ENCODE measurements at places on chromosomes 2 and 18. TPM values are rescaled to one million over a fixed set of nuclear protein-coding genes. Genes with fewer than 3 reads are reported as not detected.
A peak's percentile ranks its signal among the peaks of the same experiment; 100 is the strongest.

GRCh38 chr18:80034852-80035406 lies 695 bp downstream of the RBFA start:
- DNase-seq = no peak

GRCh38 chr18:44759925-44760342 lies 79.2 kb downstream of the SETBP1 start:
- DNase-seq = peak; percentile 10

DNA sequence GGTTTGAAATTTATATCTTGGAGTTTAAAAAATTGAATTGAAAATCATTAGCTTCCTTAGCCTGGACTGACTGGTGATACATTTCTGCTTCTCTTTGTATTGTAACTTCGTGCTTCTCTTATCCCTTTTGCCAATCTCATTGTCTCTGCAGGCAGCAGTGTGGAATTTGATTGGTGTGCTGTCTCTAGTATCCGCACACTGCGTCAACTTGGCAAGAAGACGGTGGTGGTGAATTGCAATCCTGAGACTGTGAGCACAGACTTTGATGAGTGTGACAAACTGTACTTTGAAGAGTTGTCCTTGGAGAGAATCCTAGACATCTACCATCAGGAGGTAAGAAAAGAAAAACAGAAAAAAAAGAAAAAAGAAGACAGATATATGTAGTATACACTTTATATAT lies 85.9 kb downstream of the CPS1 start:
- DNase-seq = no peak

DNA sequence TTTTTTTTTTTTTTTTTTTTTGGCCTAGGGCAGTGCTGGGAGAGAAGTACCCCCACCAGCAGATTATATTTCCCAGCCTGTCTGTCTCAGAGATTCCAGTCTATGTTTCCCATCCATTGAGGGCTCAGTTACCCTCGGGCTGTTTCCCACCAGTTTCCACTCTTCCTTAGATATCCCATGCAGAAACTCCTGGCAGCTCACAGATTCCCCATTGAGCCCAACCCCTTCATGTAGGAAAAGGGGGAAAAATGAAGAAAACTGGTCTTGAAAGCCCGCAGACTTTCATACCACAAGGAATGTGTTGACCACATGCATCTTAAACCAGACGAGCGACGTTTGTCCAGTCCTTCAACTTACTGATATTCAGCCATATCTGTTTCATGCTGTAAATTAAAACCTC lies 15.2 kb downstream of the ASXL3 start:
- DNase-seq = no peak

GRCh38 chr2:166230724-166231070 lies 102.9 kb upstream of the SCN1A start:
- DNase-seq = no peak

DNA sequence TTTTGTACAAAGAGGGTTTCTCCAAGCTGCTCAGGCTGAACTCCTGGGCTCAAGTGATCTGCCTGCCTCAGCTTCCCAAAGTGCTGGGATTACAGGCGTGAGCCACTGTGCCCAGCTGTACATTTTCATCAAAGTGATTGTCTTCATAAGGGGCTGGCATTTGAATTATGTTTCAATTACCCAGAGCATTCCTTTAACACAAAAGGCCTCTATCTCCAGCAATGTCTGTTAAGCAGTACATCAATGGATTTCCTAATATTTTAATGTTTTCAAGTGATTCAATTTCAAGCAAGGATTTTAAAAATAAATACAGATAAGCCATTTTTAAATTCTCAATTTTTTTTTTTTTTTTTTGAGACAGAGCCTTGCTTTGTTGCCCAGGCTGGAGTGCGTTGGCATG lies 50.9 kb upstream of the AP1S3 start:
- no peak for DNase-seq

DNA sequence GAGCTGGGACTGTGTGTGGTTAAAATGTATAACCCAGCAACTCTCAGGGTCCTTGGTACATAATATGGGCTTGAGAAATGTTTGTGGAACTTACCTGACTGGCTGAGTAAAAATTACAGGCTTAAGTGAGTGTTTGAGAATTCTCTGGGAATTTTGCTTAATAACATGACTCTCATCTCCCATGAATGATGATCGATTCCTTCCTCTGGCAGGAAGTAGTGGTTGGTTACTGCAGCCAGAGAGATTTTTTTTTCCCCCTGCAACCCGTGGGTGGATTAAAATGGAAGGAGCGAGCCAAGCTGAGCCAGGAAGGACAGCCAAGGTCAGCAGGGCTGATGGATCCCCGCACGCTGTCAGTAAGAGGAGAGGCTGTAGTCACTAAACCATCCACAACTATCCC lies 40.6 kb upstream of the RFX8 start:
- DNase-seq = no peak

GRCh38 chr2:3519255-3520205 lies at the start of gene ADI1:
ADI1 (minus strand) TSS chr2:3519531; CDS start chr2:3519487, 44 bp downstream.
- DNase-seq = peak; percentile 86

- DNase-seq = peak; percentile 63
These were observed 2.3 kb downstream of the EGR4 start for GRCh38 chr2:73291093-73291460.

DNA sequence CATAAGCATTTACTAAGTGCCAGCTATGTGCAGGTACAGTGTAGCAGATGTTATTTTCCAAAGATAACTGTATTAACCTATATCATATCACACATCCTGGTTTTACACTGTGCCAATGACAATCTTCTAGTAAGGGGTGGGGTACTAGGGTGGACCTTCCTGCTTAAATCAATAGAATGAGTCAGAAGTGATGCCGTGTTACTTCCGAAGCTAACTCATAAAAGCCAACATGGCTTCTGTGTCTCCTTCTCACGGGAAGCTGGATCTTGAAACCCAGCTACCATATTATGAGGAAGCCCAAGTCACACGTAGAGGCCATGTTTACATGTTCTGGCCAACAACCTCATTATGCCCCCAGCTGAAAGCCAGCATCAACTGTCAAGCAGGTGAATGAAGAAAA lies 59.1 kb downstream of the MRPL33 start:
- DNase-seq = no peak

DNA sequence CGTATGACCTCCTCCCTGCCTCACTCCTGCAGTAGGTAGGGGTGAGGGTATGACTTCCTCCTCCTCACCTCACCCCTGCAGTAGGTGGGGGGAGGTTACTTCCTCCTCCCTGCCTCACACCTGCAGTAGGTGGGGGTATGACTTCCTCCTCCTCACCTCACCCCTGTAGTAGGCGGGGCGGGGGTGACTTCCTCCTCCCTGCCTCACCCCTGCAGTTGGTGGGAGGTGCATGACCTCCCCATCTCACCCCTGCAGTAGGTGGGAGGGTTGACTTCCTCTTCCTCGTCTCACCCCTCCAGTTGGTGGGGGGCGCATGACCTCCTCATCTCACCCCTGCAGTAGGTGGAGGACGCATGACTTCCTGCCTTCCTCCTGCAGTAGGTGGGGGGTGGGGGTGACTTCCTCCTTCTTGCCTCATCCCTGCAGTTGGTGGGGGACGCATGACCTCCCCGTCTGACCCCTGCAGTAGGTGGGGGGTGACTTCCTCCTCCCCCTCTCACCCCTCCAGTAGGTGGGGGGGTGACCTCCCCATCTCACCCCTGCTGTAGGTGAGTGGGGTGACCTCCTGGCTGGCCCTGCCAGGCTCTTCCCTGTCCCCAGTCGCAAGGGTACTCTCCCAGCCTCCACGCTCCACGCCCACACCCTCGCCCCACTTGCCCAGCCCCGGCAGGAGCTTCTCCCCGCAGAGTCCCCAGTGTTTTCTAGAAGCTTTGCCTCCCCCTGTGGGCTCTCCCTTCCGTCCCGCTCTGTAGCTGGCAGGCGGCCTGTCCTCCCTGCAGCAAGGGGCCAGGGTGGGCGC lies 39.3 kb downstream of the TSHZ1 start:
- DNase-seq = no peak

GRCh38 chr18:51077217-51077616 lies 47.2 kb downstream of the SMAD4 start:
- DNase-seq = no peak

- DNase-seq = no peak
These were observed 1794.5 kb upstream of the CELF4 start for GRCh38 chr18:39360072-39360471.

DNA sequence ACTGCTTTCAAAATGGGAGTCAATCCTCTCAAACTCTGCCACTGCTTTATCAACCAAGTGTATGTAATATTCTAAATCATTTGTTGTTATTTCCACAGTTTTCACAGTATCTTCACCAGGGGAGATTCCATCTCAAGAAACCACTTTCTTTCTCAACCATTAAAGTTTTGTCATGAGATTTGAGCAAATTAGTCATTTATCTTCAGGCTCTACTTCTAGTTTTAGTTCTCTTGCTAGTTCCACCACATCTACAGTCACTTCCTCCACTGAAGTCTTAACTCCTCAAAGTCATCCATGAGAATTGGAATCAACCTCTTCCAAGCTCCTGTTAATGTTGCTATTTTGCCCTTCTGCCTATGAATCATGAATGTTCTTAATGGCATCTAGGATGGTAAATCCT lies 545.8 kb downstream of the ARHGAP15 start:
- no peak for DNase-seq

- DNase-seq = no peak
These were observed 7.6 kb downstream of the GPATCH11 start for GRCh38 chr2:37091873-37092272.

DNA sequence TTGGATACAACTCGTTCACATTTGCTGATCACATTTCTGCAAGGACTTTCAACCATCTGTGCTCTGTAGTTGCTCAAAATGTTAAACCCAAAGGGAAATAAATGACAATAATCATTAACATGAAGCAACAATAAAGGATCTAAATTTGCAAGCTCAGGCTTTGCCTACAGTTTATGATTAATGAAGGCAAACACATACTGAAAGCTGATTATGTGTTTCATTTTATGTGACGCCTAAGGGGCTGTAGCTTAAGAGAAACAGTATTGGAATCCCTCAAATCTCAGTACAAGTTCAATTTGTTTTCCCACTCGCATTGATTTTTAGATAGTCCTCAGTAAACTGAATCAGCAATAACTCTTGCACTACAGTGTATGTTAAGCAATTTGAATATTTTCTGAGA lies 160.3 kb upstream of the FSIP2 start:
- DNase-seq = no peak

DNA sequence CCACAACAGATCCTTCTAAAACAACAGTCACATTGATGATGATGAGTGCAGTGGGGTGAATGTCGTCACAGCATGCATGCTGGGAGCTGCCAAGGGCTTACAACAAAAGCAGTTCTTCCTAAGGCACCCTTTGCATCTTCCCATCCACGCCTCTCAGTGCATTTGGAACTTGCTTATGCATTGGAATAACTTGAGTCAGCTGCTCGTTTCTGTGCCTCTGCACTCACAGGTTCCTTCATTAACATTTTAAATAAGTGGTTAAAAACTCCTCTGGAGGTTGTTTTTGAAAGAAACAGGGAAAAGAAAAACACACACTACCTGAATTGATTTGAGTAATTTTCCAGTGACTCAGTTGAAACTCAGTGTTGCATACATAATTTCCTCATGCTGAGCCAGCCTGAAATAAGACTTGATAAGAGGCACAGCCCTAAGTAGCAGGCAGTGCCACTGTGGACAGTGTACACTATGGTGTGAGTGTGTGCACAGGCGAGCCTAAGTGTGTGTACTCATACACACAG lies 46.8 kb upstream of the TRIM43B start:
- DNase-seq = no peak

ADGRF3 gene
- total RNA-seq = 4.8 TPM

PFN4 gene
- total RNA-seq = 0.72 TPM

CDKL4 gene
- not detected for total RNA-seq

CLK1 gene
- total RNA-seq = 178 TPM

B3GNT7 gene
- total RNA-seq = 0.34 TPM

ASIC4 gene
- 0.30 TPM for total RNA-seq

ALPI gene
- not detected for total RNA-seq

HOXD11 gene
- not detected for total RNA-seq

HOXD8 gene
- total RNA-seq = not detected

HAAO gene
- 6.1 TPM for total RNA-seq

MALL gene
- 0.17 TPM for total RNA-seq

TMEM169 gene
- total RNA-seq = 1.6 TPM
